ENCODE measurements at places on chromosomes 6 and 20.
A peak's percentile ranks its signal among the peaks of the same experiment; 100 is the strongest.

DNA sequence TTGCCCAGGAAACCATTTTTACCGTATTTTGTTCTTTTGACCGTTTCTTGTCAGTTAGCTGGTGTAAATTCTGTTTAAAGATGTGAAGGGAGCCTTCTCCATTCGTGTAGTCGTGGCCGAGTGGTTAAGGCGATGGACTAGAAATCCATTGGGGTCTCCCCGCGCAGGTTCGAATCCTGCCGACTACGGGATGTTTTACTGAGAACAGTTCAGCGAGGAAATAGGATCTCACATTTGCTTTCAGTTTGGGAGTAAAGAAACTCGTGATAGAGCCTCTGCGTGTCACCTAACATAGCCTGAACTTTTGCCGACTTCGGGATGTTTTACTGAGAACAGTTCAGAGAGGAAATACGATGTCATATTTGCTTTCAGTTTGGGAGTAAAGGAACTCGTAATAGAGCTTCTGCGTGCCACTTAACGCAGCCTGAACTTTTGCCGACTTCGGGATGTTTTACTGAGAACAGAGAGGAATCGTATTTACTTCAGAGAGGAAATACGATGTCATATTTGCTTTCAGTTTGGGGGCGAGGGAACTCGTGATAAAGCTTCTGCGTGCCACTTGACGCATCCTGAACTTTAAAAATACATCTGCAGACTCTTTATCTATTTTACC lies 5.9 kb upstream of the ZNF184 start:
- peak; percentile 75 for DNase-seq

DNA sequence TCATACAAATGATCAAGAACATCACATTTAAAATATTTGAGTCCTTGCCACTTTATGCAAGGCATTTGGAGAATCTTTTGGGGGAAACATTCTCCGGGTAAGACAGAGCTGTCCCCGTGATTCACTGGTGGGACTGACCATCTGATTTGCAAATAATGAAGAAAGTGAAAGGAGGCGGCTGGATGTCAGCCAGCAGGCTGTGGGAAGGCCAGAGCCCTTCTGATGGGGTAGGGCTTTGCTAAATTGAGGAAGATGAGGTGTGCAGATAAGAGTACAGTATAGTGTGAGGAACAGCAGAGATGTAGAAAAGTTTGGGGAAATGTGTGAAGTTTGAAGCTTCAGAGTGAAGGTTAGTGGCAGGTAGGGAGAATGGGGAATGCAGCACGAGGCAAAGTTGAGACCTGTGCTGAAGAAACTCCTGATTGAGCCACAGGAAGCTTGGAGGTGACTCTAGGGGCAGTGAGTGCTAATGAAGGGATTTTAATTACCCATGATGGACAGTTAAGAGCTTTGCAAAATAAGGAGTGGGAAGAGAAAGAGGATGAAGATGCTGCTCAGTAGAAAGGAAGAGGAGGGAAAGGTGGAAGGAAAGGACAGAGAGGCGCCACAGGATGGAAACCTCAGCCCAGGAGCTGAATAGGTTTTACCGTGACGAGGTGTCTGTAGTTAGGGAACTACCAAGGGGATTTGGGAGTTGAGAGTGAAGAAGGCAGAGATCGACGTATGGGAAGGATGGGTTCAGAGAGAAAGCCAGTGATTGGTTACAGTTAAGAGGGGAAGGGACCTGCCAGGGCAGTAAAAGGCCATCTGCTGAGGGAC lies 68.7 kb downstream of the SNX9 start:
- no peak for DNase-seq

DNA sequence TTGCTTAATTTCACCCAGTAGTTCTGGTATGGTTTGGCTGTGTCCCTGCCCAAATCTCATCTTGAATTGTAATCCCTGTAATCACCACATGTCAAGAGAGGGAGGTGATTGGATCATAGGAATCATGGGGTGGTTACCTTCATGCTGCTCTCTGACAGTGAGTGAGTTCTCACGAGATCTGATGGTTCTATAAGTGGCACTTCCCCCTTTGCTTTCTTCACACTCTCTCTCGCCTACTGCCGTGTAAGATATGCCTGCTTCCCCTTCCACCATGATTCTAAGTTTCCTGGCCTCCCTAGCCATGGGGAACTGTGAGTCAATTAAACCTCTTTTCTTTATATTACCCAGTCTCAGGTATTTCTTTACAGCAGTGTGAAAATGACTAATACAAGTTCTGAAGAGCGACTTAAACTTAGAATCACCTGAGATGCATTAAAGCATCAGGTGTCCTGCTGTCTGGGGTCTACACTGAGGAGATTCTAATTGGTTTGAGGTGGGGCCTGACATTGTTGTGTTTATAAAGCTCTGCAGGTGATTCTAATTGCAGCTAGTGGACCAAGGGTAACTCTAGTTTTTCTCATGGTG lies 82.1 kb upstream of the DTNBP1 start:
- no peak for DNase-seq

- no peak for DNase-seq
These were observed 7.8 kb downstream of the QRSL1 start for GRCh38 chr6:106637051-106637716.

GRCh38 chr6:129476810-129477209 lies 233.2 kb downstream of the ARHGAP18 start:
- no peak for DNase-seq
